ENCODE measurements at places on chromosomes 2 and 18.

DNA sequence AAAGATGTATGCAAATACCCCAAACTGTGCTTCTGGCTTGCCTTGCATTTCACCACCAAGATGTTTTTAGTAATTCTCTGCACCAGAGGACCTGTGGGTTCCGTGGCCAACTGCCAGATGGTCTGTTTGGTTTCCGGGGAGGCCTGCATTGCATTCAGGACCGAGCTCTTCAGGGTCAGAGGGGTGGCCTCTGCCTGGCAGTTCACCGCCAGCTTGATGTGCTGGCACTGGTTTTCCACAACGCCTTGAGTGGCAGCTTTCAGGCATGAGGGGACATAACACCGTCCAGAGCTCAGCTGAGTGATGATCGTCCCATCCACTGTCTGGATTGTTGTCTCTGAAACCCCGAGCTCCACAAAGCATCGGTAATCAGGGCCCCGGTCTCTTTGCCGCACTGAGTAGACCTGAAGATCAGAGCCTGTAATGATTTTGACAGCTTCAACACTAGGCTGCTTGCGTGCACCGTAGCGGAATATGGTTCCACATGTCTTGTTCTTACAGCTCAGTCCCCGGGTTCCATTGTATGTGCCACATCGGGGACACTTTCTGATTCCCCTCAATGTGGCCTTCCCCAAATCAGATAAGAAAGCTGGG is 9.4 kb downstream of the C2orf42 start:
- DNase-seq, result peak; percentile 13
- H3K27ac ChIP-seq, result peak overlapping the region; percentile 51
- H3K4me1 ChIP-seq, result no peaks in the 10 kb centered on the region
- H3K36me3 ChIP-seq, result peaks cover 15% of the 10 kb centered on the region

GRCh38 chr2:53819634-53820033 is 32.8 kb downstream of the ERLEC1 start:
- H3K4me3 ChIP-seq, result no peak overlapping the region
- no peaks in the 10 kb centered on the region for H3K27me3 ChIP-seq
- no peak for DNase-seq
- no peaks in the 10 kb centered on the region for H3K4me1 ChIP-seq
- H3K36me3 ChIP-seq, result peaks cover 31% of the 10 kb centered on the region

GRCh38 chr18:4270016-4270415 is 185.1 kb downstream of the DLGAP1 start:
- H3K27me3 ChIP-seq, result no peaks in the 10 kb centered on the region
- no peaks in the 10 kb centered on the region for H3K4me1 ChIP-seq

GRCh38 chr2:138071720-138072719 is 107.7 kb downstream of the HNMT start:
- no peaks in the 10 kb centered on the region for H3K36me3 ChIP-seq
- H3K27me3 ChIP-seq, result peaks cover 4% of the 10 kb centered on the region
- no peaks in the 10 kb centered on the region for H3K4me1 ChIP-seq
- no peak for DNase-seq

DNA sequence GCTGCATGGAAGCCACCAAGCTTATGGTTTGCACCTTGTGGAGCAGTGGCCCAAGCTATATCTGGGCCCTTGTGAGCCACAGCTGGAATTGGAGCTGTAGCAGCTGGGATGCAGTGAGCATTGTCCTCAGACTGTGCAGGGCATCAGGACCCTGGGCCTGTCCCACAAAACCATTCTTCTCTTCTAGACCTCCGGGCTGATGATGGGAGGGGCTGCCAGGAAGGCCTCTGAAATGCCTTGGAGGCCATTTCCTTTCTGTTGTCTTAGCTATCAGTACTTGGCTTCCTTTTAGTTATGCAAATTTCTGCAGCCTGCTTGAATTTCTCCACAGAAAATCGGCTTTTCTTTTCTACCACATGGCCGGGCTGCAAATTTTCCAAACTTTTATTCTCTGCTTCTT is 46.4 kb upstream of the CSRNP3 start:
- DNase-seq, result no peak
- H3K4me1 ChIP-seq, result no peaks in the 10 kb centered on the region
- peaks cover 5% of the 10 kb centered on the region for H3K36me3 ChIP-seq
- no peaks in the 10 kb centered on the region for H3K27me3 ChIP-seq
- no peak overlapping the region for H3K4me3 ChIP-seq
- no peak overlapping the region for H3K27ac ChIP-seq

DNA sequence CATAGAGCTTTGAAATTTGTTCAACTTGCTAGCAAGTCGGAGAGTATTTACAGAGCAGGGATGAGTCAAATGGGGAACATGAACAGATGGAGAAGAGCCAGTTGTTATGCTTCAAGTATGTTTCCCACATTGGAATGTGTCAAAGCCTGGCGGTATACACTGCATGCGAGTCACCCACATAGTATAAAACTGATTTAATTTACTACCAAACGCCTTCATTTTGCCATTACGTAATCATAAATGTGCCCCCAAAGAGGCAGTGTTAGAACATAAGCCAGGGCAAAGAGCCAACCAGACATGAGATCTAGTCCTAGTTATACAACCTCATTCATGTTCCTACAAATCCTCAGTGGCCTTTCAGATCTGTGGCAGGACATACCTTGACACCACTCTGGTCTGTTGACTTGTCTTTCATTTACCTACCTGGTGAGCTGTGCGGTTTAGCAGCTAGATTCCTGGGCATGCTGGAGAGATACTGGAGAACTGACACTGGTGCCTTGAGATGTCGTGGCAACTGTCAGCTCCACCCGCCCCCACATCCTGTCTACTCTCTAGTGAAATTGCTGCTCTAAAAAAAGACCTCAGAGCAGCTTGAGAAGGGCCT is 21.7 kb upstream of the NRP2 start:
- H3K27me3 ChIP-seq, result peaks cover 5% of the 10 kb centered on the region
- peak overlapping the region; percentile 10 for H3K4me3 ChIP-seq
- peaks cover 24% of the 10 kb centered on the region for H3K4me1 ChIP-seq
- H3K27ac ChIP-seq, result no peak overlapping the region

DNA sequence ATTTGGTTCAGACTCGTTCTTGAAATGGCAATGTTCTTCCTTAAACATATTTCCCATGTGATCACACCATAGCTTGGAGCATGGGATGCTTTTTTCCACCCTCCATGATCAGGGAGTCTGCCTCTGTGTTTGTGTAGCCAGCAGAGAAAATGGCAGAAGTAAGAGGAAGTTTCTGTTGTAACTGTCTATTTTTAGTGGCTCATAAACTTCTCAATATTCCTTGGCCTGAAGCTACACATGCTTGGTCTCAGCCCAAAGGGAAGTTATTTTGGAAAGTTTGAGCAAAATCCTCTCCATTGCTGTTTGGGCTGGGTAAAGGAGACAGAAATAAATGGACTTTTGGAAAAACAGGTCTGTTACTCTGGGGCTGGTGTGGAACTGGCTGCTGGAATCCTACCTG is 33.4 kb upstream of the ITGA6 start:
- H3K4me3 ChIP-seq, result no peak overlapping the region
- peaks cover 6% of the 10 kb centered on the region for H3K4me1 ChIP-seq
- H3K36me3 ChIP-seq, result no peaks in the 10 kb centered on the region
- peaks cover 14% of the 10 kb centered on the region for H3K27me3 ChIP-seq

DNA sequence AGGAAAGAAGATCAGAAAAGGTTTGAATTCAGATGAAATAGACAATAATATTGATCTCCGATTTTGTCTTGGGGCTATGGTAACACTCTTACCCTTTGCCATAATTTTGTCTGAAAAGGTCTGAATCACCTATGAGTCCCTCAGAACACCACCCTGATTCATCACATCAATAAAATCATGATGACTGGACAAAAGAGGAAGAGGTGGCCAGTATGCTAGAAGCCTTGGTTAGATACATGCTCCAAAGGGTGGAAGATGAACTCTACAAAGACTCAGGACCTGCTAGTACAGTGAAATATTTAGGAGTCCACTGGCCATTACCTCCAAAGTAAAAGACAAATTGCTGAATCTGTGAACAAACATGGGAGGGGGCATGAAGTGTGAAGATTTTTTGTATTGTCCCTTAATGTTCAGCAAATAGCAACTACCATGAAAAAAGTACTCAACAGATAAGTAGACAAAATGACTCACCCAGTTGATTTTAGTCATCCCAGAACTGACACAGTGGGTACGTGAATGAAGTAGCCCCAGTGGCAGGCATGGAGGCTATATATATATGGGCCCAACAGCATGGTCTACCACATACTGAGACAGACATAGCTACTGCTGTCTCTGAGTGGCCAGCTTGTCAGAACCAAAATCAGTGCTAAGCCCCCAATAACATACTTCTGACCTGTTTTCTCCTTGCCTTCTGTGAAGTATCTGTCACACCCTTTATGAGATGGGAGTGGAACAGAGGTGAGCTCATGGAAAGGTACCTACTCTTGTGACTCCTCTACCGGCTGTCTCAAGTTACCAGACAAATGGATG is 36.5 kb upstream of the GLS start:
- DNase-seq, result peak; percentile 17
- H3K4me3 ChIP-seq, result no peak overlapping the region
- peak overlapping the region; percentile 32 for H3K27ac ChIP-seq
- H3K27me3 ChIP-seq, result no peaks in the 10 kb centered on the region
- H3K4me1 ChIP-seq, result peaks cover 11% of the 10 kb centered on the region
- H3K36me3 ChIP-seq, result peaks cover 15% of the 10 kb centered on the region

DNA sequence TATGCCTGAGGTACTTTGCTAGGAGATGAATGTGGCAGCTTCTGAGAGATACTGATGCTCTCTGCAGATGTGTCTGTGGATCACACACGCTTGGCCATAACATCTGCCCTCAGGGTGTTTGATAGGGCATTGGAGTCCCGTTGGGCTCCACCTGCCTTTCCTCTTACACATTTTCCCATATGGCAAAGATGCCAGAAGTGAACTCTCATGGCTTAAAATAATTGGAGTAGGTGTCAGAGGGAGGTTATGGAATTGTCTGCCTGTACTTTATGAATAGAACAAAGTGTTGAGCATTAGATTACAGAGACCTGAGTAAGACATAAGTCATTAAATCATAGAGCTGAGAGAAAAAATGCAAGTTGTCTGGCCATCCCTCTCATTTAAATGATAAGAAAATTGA is 75.3 kb upstream of the PNPT1 start:
- H3K27me3 ChIP-seq, result peaks cover 7% of the 10 kb centered on the region
- H3K4me3 ChIP-seq, result no peak overlapping the region
- H3K27ac ChIP-seq, result no peak overlapping the region
- no peaks in the 10 kb centered on the region for H3K36me3 ChIP-seq
- DNase-seq, result no peak

DNA sequence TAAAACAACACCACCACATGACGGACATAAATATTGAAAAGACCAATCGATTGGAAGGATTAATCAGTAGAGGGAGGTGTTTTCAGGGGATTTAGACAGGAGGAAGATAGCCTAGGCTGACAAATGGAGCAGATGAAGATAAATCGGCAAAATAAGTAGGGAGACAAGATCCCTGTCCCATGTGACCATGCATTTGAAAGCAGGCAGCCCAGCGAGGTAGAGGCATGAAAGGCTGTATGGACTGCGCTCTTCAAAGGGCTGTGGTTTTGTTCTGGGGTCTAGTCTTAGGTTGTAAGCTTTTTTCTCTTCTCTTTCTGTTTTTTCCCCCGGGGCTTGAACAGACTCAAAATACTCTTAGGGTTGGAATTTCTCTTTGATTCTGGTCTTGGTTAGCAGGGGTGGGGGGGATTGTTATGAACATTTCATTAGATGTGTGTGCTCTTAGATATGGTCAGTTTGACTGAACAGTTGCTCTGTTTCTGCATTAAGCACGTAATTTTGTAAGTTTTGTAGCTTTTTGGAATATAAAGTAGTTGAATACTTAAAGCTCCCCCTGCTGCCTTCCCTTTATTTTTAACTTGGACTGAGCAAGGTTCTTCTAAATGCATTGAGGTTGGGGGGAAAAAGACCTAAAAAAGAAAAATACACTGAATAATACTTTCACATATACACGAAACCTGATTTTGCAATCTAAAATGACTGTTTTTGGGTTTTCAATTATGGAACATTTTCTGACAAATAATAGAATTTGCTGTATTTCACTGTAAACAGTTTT is 32.2 kb downstream of the ZNF532 start:
- peak overlapping the region; percentile 83 for H3K27ac ChIP-seq
- no peak for DNase-seq
- peak overlapping the region; percentile 74 for H3K4me3 ChIP-seq
- peaks cover 86% of the 10 kb centered on the region for H3K4me1 ChIP-seq

GRCh38 chr2:226403369-226403768 is 396.3 kb downstream of the IRS1 start:
- H3K36me3 ChIP-seq, result no peaks in the 10 kb centered on the region
- H3K27me3 ChIP-seq, result peaks cover 15% of the 10 kb centered on the region
- H3K27ac ChIP-seq, result no peak overlapping the region
- no peak overlapping the region for H3K4me3 ChIP-seq
- no peak for DNase-seq

DNA sequence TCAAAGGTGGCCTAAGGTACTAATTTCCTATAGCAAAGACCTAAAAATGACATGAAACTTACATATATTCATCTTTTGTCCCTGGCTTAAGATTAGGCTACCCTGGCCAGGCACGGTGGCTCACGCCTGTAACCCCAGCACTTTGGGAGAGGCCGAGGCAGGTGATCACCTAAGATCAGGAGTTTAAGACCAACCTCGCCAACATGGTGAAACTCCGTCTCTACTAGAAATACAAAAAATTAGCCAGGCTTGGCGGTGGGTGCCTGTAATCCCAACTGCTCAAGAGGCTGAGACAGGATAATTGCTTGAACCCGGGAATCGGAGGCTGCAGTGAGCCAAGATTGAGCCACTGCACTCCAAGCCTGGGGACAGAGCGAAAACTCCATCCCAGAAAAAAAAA is 5.9 kb downstream of the SRSF7 start:
- DNase-seq, result no peak
- H3K27ac ChIP-seq, result peak overlapping the region; percentile 51
- H3K27me3 ChIP-seq, result no peaks in the 10 kb centered on the region

GRCh38 chr2:222637067-222637466 is 18.8 kb downstream of the FARSB start:
- H3K36me3 ChIP-seq, result peaks cover 58% of the 10 kb centered on the region
- no peak for DNase-seq
- H3K27ac ChIP-seq, result no peak overlapping the region
- H3K4me3 ChIP-seq, result no peak overlapping the region

GRCh38 chr2:54473851-54474250 is 17.7 kb downstream of the SPTBN1 start:
- H3K36me3 ChIP-seq, result no peaks in the 10 kb centered on the region
- no peak overlapping the region for H3K4me3 ChIP-seq
- H3K27ac ChIP-seq, result no peak overlapping the region
- no peak for DNase-seq
- H3K4me1 ChIP-seq, result peaks cover 20% of the 10 kb centered on the region
- H3K27me3 ChIP-seq, result no peaks in the 10 kb centered on the region

DNA sequence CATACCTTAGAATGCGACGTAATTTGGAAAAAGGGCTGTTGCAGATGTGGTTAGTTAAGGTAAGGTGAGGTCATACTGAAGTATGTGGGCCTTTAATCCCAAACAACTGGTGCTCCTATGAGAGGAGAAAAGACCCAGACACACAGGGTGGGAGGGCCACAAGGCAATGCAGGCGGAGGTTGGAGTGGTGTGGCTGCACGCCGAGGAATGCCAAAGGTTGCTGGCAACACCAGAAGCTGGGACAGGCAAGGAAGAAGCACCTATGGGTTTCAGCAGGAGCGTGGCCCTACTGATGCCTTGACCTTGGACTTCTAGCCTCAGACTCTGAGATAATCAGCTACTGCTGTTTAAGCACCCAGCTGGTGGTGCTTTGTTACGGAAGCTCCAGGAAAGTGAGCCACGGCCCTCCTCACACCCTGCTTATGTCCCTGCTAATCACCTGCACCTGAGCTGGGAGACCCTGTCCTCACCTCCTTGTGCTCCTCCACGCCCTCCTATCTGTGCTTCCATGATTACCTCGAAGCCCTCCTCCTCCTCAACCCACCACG is 48.3 kb upstream of the LAMA1 start:
- H3K27ac ChIP-seq, result no peak overlapping the region
- H3K27me3 ChIP-seq, result no peaks in the 10 kb centered on the region
- no peaks in the 10 kb centered on the region for H3K36me3 ChIP-seq
- H3K4me1 ChIP-seq, result no peaks in the 10 kb centered on the region
- H3K4me3 ChIP-seq, result no peak overlapping the region

All from stimulated activated naive B cell treated with anti-CD40 and anti-IgM and Interleukin-4, amounts not matched to agents 10 μg/mL and 1 μg/mL and 100 μg/mL, for 72 hours (primary cell).